ENCODE measurements at places on chromosomes 7 and 10.

- H3K27ac ChIP-seq: no peak overlapping the region
- H3K4me3 ChIP-seq: no peak overlapping the region
- H3K36me3 ChIP-seq: no peaks in the 10 kb centered on the region
- peaks cover 4% of the 10 kb centered on the region for H3K4me1 ChIP-seq
These were observed 33.9 kb upstream of the EEPD1 start for GRCh38 chr7:36119005-36119706.

DNA sequence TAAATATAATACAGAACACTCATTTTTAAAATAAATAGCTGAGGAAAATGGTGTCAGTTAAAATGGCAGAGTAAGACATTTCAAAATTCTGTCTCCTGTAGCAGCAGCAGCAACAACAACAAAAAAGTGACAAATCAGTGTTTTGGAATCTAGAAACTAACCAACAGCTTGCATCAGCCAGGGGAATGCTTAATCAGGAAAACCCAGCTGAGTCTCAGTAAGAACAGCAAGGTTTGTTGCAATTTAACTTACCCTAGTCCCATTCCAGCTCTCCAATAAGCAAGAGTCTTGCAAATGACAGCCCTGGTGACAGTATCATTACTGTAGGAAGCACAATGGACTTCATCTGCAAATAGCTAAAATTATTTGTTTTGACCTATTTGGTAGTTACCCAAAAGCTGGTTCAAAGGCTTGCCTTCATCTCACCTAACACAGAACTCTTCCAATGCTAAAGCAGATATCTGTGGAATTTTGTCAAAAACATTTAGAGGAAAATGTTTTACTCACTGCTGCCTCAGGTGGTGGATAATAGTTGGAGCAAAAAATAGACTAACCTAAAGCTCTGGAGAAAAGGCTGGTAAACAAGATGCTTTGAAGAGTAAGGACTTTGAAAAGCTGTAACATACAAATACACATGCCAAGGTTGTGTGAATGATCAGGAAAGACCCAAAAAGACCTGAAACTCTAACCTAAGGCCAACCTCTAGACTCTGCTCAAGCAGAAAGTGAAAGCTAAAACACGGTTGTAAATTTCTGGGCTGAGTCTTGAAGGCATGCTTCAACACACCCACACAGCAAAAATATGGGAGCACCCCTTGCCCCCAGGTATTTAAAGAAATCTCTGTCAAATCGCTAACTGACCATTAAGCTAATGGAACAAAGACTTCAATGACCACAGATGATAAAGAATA, 9.9 kb upstream of the ARHGAP22 start:
- no peak overlapping the region for H3K4me3 ChIP-seq
- H3K4me1 ChIP-seq: no peaks in the 10 kb centered on the region
- no peaks in the 10 kb centered on the region for H3K27me3 ChIP-seq
- DNase-seq: no peak
- no peak overlapping the region for H3K27ac ChIP-seq

- no peak overlapping the region for H3K27ac ChIP-seq
- no peaks in the 10 kb centered on the region for H3K27me3 ChIP-seq
- H3K4me1 ChIP-seq: peaks cover 20% of the 10 kb centered on the region
- peak; percentile 65 for DNase-seq
These were observed 29.6 kb downstream of the MAD1L1 start for GRCh38 chr7:2202901-2203765.

GRCh38 chr7:25575634-25576033, 347.3 kb upstream of the NPVF start:
- no peaks in the 10 kb centered on the region for H3K36me3 ChIP-seq
- no peak overlapping the region for H3K27ac ChIP-seq
- DNase-seq: no peak
- H3K27me3 ChIP-seq: no peaks in the 10 kb centered on the region
- no peaks in the 10 kb centered on the region for H3K4me1 ChIP-seq

- H3K36me3 ChIP-seq: no peaks in the 10 kb centered on the region
- no peak overlapping the region for H3K4me3 ChIP-seq
- H3K27ac ChIP-seq: no peak overlapping the region
- DNase-seq: no peak
- no peaks in the 10 kb centered on the region for H3K4me1 ChIP-seq
These were observed 76.1 kb upstream of the LYZL2 start for GRCh38 chr10:30705625-30706149.

DNA sequence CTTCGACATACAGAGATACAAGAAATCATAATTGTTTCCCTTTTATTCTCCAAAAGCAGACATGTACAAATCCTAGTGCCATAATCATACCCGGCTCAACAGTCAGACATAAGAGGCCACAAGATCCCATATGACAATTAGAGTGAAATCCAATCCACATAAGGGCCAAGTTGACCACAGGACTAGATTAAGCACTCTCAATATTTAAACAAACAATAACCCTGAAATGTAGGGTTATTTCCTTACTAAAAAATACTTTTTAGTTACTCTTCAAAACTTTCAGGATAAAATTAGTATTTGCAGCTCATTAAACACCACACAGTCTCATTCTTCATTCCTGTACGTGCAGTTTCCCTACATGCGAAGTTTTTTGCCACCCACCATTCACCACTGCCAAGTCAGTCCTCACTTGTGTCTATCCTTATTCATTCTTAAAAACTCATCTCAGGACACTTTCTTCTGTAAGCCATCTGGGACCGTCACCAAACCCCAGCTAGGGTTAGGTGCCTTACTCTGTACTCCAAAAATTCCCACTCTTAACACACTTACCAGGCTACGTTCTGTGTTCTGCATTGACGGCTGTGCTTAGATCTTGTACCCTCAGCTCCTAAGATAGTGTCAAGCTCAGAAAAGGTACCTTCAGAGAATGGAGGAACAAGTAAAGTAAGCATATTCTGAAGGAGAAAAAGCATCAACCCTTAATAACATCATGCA, 47.8 kb upstream of the NEBL start:
- no peak overlapping the region for H3K27ac ChIP-seq
- H3K36me3 ChIP-seq: no peaks in the 10 kb centered on the region
- no peak for DNase-seq
- no peaks in the 10 kb centered on the region for H3K4me1 ChIP-seq
- no peaks in the 10 kb centered on the region for H3K27me3 ChIP-seq
- no peak overlapping the region for H3K4me3 ChIP-seq

DNA sequence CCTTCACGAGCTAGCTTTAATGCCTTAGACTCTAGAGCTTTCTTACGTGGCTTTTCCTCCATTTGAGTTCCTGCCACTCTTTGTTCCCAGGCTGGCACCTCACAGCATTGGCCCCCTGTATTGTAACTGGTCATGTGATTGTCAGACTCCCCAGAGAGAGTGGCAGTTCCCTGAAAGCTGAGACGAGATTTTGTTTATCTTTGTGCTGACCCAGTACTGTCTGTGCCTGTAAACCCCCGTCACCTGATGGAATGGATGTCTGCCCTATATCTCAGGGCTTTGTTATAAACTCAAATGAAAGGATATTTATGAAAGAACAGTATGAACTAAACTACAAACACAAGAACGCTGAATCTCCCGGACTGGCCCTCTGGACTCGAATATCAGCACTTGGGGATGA, 13.0 kb downstream of the NOBOX start:
- no peak for DNase-seq
- H3K27ac ChIP-seq: no peak overlapping the region
- no peaks in the 10 kb centered on the region for H3K27me3 ChIP-seq
- H3K4me3 ChIP-seq: no peak overlapping the region
- H3K36me3 ChIP-seq: no peaks in the 10 kb centered on the region

DNA sequence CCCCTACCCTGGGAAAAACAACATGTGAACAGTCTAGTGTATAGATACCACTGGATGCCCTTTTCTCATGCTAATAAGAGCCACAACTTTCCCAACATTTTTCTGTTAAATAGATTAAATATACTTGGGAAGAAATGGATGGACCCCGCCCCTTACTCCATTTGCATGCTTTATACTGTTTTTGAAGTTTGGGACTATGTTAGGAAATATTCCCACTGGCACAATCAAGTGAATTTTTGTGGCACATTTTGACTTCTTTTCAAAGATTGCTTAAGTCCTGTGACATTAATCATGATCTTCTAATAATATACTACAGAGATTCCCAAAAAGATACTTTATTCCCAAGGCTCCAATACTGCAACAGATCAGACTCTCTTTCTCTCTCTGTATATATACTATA, 216.6 kb downstream of the TWIST1 start:
- no peaks in the 10 kb centered on the region for H3K36me3 ChIP-seq
- H3K4me3 ChIP-seq: no peak overlapping the region
- no peaks in the 10 kb centered on the region for H3K4me1 ChIP-seq
- no peak for DNase-seq

DNA sequence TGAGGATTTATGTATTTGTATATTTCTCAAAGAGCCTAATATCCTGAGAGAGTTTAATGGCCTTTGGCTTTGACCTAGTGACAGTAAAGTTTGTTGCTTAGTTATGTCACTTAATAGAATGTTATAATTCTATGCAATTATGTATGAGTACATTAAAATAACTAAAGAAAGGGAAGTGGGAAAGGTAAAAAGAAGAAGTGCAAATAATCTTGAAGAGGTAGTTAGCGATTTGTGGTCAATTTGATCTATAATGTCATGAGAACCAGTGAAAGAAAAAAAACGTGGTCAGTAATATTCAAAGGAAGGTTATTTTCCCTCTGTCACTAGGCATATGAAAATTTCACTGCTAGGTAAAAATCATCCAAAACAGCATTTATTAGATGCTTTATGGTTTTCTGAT, 143.4 kb upstream of the LSM8 start:
- no peaks in the 10 kb centered on the region for H3K4me1 ChIP-seq
- H3K4me3 ChIP-seq: no peak overlapping the region
- no peak for DNase-seq
- no peaks in the 10 kb centered on the region for H3K27me3 ChIP-seq
- H3K27ac ChIP-seq: no peak overlapping the region
- no peaks in the 10 kb centered on the region for H3K36me3 ChIP-seq

DNA sequence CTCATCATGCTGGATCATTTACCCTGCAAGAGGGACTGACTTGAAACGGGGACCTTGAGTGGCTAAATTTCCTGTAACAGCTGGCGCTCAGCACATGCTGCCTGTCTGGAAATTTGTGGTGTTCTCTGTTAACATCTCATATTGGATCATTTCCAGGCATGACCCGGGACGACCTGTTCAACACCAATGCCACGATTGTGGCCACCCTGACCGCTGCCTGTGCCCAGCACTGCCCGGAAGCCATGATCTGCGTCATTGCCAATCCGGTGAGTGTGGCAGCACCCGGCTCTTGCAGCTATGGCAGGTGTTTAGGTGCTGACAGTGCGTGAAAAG, 9.9 kb downstream of the MDH2 start:
- H3K4me3 ChIP-seq: no peak overlapping the region
- H3K36me3 ChIP-seq: no peaks in the 10 kb centered on the region
- no peaks in the 10 kb centered on the region for H3K4me1 ChIP-seq
- H3K27ac ChIP-seq: no peak overlapping the region
- no peak for DNase-seq
- H3K27me3 ChIP-seq: no peaks in the 10 kb centered on the region

GRCh38 chr10:89226891-89227290, 19.8 kb upstream of the CH25H start:
- no peaks in the 10 kb centered on the region for H3K4me1 ChIP-seq
- DNase-seq: no peak
- no peak overlapping the region for H3K4me3 ChIP-seq

DNA sequence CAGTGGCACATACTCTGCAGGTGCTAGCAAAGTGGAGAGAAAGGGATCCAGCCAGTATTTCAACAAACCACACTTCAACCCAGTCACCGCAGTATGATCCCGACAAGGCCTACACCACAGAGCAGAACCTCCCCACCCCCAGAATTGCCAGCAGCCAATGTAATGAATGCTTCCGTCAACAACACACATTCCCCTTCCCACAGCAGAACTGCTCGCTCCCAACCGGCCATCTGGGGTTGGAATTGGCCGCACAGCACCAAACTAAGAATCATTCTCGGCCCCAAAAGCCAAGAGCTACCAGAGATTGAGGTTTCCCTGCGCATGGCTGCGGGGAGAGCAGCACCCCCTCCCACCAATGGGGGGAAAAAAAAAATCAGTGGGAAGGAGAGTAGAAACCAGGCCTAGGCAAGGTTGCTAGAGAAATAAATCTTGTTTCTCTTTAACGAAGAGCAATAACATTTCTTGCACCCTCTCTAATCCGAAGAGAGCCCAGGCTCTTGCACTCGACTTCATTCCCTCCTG, 1.1 kb downstream of the WASL start:
- DNase-seq: peak; percentile 38
- no peaks in the 10 kb centered on the region for H3K36me3 ChIP-seq
- H3K27ac ChIP-seq: peak overlapping the region; percentile 98

DNA sequence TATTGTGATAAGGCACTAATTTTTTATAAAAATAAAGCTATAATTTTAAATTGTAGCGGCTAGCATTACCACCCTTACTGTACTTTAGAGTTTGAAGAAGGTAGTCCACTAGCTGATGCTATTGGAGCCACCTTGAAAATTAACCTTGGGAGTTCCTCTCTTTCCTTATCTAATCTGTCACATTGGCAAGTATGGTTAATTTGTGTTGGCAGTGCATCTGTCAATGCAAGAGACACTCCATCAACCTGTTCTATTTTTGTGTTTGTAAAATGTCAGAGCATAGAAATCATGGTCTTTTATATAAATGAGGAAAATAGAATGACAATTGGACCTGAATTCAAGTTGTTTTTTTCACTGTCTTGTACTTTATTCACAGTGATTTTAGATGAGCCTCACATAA, 20.5 kb downstream of the GLCCI1 start:
- no peak for DNase-seq
- H3K4me3 ChIP-seq: no peak overlapping the region
- no peaks in the 10 kb centered on the region for H3K27me3 ChIP-seq
- no peak overlapping the region for H3K27ac ChIP-seq

GRCh38 chr10:93139059-93139655, 65.5 kb downstream of the CYP26A1 start:
- H3K4me3 ChIP-seq: no peak overlapping the region
- no peaks in the 10 kb centered on the region for H3K4me1 ChIP-seq
- no peak overlapping the region for H3K27ac ChIP-seq
- no peaks in the 10 kb centered on the region for H3K36me3 ChIP-seq
- no peak for DNase-seq

GRCh38 chr7:98629001-98629431, 11.9 kb downstream of the NPTX2 start:
- no peaks in the 10 kb centered on the region for H3K4me1 ChIP-seq
- no peak for DNase-seq
- H3K36me3 ChIP-seq: no peaks in the 10 kb centered on the region

DNA sequence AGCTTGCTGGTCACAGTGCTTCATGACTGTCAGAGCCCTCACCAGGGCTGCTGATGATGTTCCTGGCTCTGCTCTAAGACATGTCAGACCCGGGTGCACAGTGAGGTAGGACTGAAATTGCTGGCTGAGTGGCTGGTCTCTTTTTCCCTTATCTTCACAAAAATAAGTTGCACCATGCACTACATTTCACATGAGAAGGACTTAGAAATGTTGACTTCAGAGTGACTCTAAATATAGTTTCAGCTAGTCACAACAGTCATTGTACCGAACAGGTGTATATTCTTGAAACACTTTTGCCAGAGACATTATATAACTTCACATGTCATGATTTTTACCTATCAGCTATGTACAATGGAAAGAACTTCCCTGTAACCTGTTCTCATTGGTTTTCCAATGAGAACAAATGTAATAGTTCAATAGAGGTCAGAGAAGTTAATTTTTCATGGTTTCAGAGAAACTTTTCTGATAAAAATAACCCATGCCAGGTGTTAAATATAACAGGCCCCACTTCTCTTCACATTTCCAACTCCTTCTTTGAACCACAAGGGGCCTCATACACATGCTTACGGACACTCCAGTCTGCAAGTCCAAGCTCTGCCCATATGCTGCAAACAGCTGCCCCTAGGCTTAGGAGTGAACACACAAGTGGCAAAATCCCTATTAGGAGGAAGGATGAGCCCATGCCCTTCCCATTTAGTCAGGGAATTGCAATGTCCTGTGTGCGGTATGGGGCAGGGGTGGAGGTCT, 115.6 kb downstream of the CDK6 start:
- H3K36me3 ChIP-seq: no peaks in the 10 kb centered on the region
- DNase-seq: no peak
- H3K4me3 ChIP-seq: no peak overlapping the region
- peaks cover 4% of the 10 kb centered on the region for H3K4me1 ChIP-seq
- H3K27me3 ChIP-seq: no peaks in the 10 kb centered on the region

Measured in ovary (tissue), 10 donors.